Activated CD4-positive, alpha-beta T cell treated with anti-CD3 and anti-CD28 coated beads, Interleukin-2, amount 50 U/mL, for 1 hour (primary cell): ENCODE measurements at places on chromosomes 6 and 20.

- DNase-seq, result no peak
Observed at GRCh38 chr20:50866831-50867230, 64.4 kb downstream of the ADNP start.

DNA sequence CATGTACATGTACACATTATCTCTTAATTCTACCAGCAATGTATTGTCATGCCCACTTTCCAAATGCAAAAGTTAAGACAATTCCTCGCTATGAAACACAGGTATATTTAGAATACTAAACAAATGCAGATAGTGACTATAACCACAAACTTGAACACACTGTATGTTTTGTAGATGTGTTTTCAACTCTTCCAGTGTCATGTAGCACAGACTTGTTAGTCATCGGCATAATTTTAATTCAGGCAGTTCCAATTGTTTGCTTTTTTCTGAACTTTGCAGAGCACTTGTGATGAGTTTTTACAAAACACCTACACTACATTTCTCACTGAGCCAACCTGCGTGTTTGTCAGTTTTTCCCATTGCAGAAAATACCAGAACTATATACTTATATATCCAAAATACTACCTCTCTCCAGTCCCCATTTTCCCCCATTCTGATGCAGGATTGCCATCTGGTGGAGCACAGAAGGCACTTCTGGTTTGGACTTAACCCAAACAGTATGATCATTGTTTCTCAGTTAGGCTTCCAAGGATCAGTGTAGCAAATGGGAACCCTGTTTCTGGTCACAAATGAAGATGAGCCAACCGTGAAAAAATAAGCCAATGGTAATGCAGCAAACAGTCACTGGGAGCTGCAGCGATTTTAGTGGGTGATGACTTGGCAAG lies 143.4 kb downstream of the ADGRB3 start:
- DNase-seq, result no peak

DNA sequence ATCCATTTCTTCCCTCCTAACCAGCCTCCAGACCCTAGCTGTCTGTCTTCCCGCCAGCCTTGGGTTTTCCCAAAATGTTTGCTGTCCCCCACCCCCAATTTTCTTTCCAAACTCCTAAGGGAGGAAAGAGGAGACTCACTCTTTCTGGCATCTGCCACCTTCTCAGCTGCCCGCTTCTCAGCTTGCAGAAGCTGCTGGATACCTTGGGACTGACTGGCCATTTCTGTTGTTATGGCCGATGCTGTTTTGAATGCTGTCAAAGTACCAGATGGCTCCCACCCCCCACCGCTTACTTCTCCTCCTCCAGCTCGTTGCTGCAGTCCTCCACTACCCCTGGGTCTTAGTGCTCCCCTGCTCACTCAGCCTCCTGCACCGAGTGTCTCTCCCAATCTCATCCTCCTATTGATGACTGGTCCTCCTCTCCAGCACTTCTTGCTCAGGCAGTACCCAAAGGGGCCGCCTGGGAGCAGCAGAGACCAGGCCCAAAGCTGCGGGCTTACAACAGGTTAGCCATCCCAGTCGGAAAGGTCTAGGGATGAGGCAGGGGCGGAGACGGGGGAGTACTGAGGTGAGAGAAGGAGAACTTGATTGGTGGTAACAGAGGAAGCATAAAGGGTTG lies at the start of gene ATP6V1G2:
TSS of gene ATP6V1G2 (minus strand) at position 270 of the 619 bp plus-strand sequence. CDS start at position 221, 49 bp downstream.
- peak; percentile 81 for DNase-seq

DNA sequence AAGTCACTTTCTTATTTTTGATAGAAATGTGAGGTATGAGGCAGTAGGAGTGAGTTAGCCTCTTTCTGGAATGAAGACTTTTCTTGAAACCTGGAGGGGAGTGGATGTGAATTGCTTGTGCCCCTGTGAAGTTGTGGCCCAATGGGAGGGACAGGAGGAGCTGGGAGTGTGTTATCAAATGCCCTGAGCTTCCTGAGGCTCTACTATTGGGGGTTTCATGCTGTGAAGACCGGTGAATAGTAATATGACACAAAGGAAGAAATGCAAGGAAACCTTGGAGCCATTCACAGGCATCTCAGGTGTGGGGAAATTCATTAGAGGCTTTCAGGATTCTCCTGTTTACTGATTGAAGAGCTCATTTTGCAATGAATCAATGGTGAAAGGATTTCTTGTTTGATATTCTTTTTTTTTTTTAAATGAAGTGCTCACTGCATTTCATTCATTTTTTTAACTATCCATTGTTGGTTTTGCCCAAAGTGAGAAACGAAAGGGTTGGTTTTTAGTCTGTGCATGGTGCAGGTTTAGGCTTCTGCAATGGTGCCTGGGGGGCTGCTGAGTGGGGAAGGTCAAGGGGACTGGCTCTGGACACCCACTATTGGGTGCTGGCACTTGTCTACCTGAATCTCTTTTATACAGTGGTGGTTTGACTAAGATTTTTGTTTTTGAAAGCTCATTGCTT lies 8.2 kb downstream of the RNF144B start:
- DNase-seq, result no peak

GRCh38 chr6:33927616-33928015 lies 123.8 kb upstream of the MLN start:
- no peak for DNase-seq

DNA sequence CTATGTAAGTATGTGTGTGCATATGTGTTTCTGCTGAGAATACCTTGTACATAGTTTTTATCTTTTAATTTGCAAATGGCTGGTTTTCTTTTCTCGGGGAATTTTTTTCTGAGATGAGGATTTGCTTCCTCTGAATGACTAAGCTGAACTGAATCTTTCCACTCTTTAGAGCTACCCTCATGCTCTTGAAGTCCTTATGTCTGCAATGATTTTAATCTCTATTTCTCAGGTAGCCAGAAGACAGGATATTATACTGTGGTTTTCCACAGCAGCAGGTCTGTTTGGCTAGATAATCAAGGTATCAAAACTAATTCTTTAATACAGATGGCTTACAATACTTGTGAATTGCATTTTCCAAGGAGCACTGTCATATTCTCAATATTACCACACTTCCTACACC lies 114.7 kb downstream of the PLCB1 start:
- no peak for DNase-seq

- peak; percentile 69 for DNase-seq
Observed at GRCh38 chr6:90397929-90398674, 101.5 kb upstream of the BACH2 start.

GRCh38 chr6:33392595-33392948 lies 949 bp downstream of the KIFC1 start:
- DNase-seq, result no peak
